ENCODE measurements at places on chromosomes 3 and 15.

- no peak for DNase-seq
Measured at GRCh38 chr3:106323586-106323985, 454.8 kb upstream of the CBLB start.

GRCh38 chr3:35724106-35724505 is 84.8 kb downstream of the ARPP21 start:
- no peak for DNase-seq

DNA sequence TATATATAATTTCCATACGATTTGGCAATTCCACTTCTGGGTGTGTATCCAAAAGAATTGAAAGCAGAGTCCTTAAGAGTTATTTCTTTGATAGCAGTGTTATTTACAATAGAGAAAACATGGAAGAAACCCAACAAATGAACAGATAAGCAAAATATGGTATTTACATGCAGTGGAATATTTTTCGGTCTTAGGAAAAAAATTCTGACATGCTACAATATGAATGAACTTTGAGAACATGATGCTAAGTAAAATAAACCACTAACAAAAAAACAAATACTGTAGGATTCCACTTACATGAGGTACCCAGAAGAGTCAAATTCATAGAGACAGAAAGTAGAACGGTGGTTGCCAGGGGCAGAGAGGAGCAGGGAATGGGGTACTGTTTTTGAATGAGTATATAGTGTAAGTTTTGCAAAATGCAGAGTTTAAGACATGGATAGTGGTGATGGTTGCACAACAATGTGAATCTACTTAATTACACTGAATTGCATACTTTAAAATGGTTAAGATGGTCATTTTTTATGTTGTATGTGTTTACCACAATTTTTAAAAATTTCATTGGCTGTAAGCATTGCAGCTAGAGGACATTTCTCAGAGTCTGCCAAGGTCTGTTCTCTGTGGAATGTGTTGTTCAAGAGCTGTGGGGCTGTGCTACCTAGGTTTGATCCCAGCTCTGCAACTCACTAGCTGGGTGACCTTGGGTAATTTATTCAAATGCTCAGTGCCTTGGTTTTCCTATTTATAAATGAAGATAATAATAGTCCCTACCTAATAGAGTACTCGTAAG is 122.1 kb downstream of the MEX3B start:
- DNase-seq = no peak

DNA sequence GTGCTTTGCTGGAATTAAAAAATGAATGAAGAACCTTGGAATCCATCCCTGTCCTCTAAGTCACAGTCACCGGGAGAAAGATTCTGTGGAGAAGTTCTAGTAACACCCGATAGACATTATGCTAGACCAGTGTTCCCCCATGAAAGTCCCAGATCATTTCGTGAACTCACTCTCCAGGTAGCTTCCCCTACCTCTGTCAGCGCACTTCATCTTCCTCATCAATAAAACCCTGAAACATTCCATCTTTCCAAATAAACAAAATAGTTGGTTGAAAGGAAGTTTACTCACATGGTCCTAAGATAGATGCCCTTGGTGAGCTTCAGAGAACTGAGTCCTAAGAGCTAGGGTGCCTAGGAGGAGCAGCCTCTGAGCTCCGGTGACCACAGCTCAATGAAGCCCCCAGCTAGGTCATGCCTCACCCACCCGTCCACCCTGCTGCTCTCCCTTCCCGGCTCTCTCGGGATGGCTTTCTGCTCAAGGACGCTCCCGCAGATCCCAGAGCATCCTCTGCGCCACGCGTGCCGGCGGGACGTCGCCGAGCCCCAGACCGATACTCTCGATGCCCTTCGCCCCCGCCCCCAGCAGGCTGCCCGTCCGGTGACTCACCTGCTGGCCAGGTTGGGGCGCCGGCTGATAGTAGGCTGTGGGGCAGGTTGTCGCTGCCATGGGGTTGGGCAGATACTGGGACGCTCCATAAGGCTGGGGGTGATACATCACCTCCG is 776 bp downstream of the VGLL3 start:
- DNase-seq = no peak

- DNase-seq = no peak
Measured at GRCh38 chr3:197482001-197482400, 73.8 kb downstream of the BDH1 start.

DNA sequence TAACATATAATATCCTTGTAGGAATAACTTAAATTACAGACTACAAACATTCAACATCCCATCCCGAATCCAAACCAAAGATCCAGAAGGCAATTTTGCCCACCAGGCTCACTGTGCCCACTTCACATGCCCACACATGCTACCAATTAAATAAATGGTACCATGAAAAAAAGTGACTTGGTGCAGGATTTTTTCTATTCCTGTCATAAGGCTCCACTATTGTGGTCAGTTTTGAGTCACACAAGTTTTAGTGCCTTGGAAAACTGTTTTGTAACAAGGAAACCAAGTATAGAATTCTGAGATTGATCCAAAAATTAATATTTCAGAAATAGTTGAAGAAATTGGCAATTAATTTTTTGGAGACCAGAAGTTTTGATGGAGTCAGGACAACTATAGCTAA is 470.1 kb upstream of the THBS1 start:
- no peak for DNase-seq

DNA sequence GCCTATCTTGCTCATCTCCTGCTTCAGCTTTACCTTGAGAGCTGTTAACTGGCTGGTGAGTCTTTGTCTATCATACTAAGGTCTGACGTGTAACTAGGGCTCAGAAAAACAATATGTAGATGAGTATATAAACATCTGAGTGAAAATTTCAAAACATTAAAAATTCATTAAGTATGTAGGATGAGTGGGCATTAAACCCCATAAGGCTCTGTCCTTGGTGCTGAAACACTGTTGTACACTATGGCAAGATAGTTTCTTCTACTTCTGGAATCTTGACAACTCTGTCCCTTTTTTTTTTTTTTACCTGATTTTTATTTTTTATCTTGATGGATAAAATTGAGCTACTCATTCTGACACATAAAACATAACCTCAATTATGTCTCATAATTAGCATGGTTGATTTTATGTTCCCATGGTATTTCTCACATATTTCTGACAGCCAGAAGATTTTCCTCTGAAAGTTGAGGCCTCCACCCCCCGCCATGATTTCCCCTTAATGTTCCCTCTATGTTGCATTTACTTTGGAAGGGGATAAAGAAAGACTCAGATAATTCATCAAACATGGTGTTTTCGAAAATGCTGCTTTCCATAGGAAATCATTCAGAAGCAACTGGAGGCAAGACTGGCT is 54.3 kb downstream of the DGKG start:
- no peak for DNase-seq

- no peak for DNase-seq
Measured at GRCh38 chr3:155753038-155753639, 8.3 kb upstream of the PLCH1 start.
